Brain (organoid and tissue), 16 donors: ENCODE measurements at places on chromosomes 7 and 10.

DNA sequence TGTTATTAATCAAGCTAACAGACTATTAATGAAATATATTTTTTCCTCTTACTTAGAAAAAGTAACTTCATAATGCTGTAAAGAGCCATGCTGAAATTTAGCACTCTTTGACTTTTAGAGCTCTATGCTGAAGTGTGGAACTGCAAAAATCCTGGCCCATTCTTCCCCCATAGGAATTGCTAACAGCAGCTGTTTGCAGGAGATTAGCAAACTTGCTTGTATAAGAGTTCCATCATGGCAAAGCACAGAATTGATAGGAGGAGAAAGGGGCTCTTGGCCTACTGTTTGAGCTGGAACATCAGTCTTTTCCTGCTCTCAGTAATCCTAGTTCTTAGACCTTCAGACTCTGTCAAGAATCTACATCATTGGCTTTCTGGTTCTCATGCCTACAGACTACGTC lies 18.3 kb upstream of the GNAT3 start:
- DNase-seq, result no peak

DNA sequence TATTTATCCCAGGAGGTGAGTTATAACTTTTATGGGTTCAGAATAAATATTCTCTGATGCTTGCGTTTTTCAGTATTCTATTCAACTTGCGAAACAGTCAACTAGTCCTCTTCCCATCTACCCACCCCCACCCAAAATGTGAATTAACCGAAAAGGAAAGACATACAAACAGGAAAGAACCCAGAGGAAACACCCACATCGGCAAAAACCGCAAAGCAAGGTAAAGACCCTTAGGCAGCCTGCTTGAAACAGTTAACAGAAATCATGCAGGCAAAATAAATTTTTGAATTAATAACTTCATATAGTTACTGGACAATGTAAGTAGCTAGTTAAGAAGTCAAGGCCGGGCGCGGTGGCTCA lies 5.4 kb downstream of the ZC3HAV1 start:
- no peak for DNase-seq

DNA sequence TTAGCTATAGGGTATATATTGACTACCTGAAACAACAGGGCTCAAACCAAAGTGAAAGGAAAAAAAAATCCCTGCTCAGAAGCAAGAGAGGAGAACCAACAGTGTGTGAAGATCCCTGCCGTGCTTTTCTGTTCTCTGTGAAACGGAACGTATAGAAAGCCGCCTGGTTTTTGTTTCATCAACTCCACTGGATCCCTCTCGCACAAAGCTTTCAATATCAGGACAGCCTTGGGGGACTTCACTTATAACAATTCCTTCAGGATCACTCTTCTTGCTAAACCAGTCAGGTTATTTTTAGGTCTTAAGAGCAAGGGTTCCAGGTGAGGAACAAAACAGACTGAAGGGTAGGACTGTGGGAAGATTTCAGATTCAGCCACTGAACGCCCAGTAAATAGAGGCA lies 151.1 kb upstream of the CACNA2D1 start:
- peak; percentile 20 for DNase-seq

DNA sequence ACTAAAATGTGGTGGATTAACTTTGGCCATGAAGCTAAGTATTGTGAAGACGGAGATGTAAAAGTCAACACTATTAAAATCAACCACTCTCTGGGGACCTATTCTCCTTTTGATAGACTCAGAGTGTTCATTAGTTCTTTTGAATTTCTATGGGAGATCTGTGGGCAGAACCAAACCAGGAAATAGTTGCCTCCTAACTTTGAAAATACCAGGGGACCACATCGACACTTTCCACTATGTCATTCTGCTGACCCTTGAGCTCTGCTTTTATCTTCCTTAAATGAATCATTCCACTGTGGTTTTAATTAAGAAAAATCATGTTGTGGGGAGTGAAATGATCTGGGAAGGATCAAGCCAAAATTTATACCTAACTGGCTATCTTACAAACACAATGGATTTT lies 960.5 kb downstream of the GATA3 start:
- no peak for DNase-seq

- peak; percentile 20 for DNase-seq
Observed at GRCh38 chr10:47383261-47384147, 589 bp downstream of the ZNF488 start.

- DNase-seq, result no peak
Observed at GRCh38 chr10:17209881-17210280, 8.4 kb upstream of the TRDMT1 start.

DNA sequence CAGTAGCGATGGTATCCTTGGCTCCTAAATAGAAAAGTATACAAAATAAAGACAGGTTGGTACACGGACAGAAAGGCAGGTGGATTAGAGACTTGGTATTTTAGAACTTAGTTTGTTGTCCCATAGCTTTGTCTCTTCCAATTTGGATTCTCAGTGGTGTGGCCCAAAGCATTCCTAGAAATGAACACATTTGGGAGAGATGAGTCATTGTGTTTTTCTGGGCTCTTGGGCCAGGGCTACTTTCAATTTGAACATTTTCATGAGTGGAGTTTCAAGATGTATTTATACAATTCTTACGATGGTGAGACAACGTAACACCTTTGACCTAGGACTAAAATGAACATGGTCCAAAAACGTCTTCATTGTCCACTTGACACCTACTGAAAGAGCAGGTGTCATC lies 225.1 kb upstream of the YAE1 start:
- DNase-seq, result no peak

DNA sequence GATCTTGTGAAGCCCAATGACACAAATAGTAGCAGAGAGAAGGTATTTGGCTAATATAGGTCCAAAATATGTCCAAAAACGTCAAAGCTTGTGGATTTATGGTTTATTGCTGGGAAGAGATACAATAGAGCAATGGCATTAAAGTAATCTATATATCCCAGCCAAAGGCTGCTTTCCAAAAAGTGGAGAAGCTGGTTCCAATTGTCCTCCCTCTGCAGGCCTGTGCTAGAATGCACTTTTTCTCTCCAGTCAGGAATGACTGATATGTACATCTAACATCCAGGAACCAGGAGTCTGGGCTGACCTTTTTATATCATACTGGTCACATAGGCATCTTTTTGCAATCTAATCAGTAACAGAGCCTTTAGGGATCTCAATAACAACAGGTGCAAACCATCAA lies 167.1 kb upstream of the FAM3C start:
- no peak for DNase-seq

GRCh38 chr10:86876748-86877147 lies 80.7 kb downstream of the MMRN2 start:
- no peak for DNase-seq

DNA sequence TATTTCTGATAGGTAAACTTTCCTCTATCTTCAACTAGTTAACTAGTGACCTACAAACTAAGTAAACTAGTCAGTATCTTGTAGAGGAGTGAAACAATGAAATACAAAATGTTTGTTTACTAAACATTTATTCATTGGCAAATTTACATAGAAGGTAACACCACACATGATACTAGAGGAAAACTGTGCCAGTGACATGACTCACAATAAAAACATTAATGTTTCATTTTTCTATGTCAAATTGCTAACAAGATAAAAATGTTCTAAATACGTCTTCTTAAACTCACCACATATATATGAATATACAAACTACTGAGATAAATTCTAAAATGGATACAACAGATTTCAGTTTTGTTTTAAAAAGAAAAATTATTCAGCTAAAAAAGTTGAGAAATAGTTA lies 471.3 kb downstream of the PARD3 start:
- no peak for DNase-seq

GRCh38 chr10:132962623-132963429 lies 20.5 kb upstream of the CFAP46 start:
- no peak for DNase-seq

DNA sequence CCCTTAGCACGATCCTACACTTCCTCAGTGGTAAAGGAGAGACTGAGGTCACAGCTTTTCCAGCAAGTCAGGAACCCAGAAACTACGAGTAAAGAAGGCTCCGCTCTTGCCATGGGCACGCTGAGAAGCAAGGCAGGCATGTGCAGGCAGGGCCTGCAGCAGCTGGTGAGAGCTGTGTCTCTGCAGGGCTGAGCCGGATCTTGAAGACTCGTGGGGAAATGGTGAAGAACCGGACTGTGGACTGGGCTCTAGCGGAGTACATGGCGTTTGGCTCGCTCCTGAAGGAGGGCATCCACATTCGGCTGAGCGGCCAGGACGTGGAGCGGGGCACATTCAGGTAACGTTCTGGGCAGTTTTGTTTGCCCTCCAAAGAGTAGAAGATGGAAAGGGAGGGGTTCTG lies 51.9 kb upstream of the ZMIZ2 start:
- DNase-seq, result no peak

DNA sequence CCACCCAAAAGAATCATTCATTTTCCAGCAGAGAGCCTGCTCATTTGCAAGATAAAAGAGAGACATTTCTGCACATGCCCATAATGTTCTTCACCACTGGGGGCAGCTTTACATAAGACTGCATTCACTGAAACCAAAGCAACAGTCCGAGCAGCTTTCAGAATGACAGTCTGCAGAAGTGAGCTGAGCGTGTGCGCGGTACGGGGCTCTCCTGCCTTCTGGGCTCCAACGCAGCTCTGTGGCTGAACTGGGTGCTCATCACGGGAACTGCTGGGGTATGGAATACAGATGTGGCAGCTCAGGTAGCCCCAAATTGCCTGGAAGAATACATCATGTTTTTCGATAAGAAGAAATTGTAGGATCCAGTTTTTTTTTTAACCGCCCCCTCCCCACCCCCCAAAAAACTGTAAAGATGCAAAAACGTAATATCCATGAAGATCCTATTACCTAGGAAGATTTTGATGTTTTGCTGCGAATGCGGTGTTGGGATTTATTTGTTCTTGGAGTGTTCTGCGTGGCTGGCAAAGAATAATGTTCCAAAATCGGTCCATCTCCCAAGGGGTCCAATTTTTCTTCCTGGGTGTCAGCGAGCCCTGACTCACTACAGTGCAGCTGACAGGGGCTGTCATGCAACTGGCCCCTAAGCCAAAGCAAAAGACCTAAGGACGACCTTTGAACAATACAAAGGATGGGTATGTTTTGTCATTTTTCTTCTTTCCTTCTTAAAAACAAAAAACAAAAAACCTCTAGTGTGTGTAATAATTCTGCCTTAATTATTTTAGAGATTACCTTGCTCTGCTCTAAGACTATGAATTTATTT lies at the start of gene LRRTM3:
LRRTM3 (plus strand) TSS at position 141 of the 820 bp plus-strand sequence.
- DNase-seq, result peak; percentile 95

GRCh38 chr7:29237489-29237888 lies 42.9 kb downstream of the CHN2 start:
- no peak for DNase-seq

DNA sequence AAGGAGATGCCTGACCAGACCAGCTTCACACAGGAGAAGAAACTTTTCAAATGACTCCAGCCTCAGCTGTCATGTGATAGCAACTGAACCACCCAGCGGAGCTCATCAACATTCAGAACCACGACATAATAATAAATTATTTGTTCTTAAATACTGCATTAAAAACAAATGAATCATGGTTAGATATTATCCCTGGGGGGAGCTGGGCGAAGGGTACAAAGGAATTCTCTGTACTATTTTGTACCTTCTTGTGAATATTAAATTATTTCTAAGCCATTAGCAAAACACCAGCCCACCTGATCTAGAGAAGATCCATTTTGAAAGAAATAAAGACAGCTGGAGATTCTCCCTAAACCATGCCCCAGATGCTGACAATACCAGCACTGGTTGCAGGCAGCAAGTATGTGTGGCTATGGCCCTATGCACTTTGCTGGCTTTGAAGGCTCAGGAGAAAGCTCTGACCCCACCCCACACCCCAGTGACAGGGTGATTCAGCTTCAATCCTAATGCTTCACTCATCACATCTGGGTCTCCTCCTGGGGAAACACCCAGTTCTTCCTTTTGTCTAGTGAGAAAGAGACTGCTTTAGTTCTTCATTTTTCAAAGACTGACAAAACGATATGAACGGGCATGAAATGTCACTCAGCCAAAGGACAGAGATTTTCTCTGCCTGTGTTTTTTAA lies 45.5 kb upstream of the NKX2-3 start:
- no peak for DNase-seq

- DNase-seq, result no peak
Observed at GRCh38 chr7:22992874-22993840, 20.8 kb downstream of the HYCC1 start.

DNA sequence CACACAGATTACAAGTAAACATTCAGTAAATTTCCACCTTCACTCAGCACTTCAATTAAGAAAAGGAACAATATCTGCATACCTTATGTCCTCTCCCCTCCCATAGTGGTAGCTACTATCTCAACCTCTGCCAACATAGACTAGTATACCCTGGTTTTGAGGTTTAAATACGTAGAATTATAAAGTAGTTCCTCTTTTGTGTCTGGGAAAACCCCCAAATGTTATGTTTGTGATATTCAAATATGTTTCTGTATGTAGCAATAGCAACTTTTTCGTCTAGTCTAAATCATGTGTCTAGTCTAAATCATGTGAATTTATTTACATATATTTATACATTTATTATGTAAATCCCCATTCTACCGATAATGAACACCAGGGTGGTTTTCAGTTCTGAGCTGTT lies 13.2 kb upstream of the CAMK2B start:
- no peak for DNase-seq

DNA sequence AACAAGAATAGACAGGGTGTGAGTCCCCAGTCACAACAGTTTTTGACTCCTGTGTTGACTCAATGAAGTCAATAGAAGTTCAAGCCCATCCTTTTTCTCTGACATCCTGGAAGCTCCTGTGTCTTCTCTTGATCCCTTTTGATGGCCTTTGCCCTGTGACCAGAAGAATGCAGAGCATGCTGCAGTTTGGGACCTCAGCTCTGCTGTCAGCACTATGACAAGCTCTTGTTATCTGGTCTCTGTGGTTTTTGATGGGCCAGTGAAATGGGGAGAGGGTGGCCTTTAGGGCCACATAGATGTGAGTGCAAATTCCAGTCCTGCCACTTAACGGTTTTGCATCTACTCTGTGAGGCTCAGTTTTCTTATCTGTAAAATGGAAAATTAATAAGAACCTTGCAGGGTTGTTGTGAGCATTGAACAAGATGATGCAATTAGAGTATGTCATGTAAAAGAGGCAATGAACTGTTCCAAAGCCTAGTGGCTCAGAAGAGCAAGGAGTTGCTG lies 102.4 kb upstream of the IKZF1 start:
- DNase-seq, result no peak

- no peak for DNase-seq
Observed at GRCh38 chr7:79528421-79528820, 75.0 kb upstream of the MAGI2 start.

DNA sequence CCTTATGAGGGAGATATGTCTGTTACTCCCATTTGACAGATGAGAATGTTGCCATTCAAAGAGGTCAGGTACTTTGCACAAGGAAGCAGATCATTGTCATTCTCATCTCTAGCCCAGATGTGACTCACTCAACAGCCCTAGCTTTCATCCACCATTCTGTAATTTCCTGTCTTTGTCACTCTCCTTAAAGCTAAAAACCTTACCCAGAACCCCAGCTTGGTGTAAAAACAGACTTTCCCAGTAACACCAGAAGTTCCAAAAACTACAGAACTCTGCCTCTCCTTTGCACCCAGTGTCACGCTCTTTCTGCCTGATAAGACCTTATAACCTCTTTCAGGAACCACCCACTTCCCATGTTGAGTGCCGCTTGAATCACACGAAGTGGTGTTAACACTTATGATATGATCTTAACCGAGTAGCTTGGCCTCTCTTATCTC lies 89.1 kb upstream of the SP4 start:
- no peak for DNase-seq
